ENCODE measurements at places on chromosomes 5 and 9.

GRCh38 chr5:88081877-88082276, 186.8 kb downstream of the TMEM161B start:
- DNase-seq, result no peak

- no peak for DNase-seq
Observed at GRCh38 chr9:138077898-138078540, 200.4 kb downstream of the CACNA1B start.

DNA sequence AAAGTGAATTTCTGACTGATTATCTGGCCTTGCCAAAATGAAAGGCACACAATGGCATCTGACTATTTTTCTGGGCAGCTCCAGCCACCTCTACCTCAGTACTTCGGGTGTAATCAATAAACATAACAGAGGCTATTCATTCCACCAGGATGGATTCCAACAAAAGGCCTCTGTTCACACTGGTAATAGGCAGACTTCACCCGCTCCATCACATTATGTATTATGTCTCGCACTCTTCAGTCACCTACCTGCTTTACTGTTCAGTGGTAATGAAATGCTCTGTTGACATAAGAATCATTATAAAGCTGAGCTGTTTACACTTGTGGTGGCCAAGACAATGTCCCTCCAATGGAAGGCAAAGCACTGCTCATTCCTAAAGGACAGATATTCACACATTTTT, 1333.7 kb upstream of the WWC1 start:
- DNase-seq, result no peak

GRCh38 chr5:115778417-115778816, 38.0 kb downstream of the CDO1 start:
- no peak for DNase-seq

GRCh38 chr5:52392321-52392720, 395.4 kb upstream of the ITGA1 start:
- no peak for DNase-seq

Data from adrenal gland (tissue), 19 donors.